ENCODE measurements at places on chromosomes 12 and 14. TPM values are rescaled to one million over a fixed set of nuclear protein-coding genes. Genes with fewer than 3 reads are reported as not detected.

The FAM161B gene
- total RNA-seq = 1.0 TPM

The ANAPC5 gene
- 138 TPM for total RNA-seq

The RNASE3 gene
- not detected for total RNA-seq

The PROX2 gene
- total RNA-seq = 0.87 TPM

The CABP1 gene
- total RNA-seq = 0.94 TPM

The IRAK4 gene
- 20.1 TPM for total RNA-seq

The ENO2 gene
- total RNA-seq = 141 TPM

The ADCY4 gene
- 0.70 TPM for total RNA-seq

The CELA1 gene
- total RNA-seq = not detected
